Kidney epithelial cell (primary cell): ENCODE measurements at places on chromosomes 5 and 9. TPM values are rescaled to one million over a fixed set of nuclear protein-coding genes. Genes with fewer than 3 reads are reported as not detected.
A peak's percentile ranks its signal among the peaks of the same experiment; 100 is the strongest.

DNA sequence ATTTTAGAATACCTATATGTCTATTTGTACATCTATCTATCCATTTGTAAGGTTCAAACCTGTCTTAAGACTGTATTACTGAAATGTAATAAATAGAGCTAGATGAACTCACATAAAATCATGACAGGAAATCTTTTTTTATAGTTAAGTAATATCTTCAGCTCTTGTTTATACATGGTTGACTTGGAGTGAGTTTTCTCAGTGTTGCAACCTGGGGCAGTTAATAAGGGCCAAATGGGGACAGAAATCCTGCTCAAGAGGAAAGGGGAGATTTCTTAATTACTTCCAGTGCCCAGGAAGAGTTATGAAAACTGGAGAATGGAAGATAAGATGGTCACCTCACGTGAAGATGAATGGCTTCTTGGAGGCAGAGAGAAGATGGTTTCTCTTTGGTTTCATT is 265.1 kb upstream of the FBXL7 start:
- no peak for DNase-seq

The SLCO6A1 gene
- not detected in 2 replicates for total RNA-seq

DNA sequence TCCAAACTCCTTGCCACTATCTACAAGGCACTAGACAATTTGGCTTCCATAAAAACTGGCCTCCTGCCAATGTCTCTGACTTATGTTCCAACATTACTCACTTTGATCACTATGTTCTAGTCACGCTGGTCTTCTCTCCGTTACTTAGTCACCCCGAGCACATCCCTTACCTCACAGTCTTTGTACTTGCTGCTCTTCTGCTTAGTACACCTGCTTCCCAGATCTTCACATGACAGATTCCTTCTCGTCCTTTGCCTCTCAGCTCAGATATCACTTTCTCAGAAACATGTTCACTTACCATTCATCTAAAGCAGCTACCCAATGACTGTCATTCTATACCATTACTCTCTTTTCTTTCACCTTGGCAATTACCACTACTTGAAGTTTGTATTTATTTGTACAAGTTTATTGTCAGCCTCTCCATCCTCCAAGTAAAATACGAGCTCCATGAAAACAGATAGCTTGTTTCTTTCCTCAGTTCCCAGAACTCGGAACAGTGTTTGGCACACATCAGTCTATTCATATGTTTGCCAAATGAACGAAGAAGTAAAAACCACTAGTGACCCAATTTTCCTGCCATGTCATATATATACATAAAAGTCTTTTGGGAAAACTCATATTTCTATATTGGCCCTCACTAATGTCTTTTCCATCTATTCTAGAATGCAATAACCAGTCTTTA is 5.9 kb upstream of the SLC22A5 start:
- peak; percentile 91 for DNase-seq

DNA sequence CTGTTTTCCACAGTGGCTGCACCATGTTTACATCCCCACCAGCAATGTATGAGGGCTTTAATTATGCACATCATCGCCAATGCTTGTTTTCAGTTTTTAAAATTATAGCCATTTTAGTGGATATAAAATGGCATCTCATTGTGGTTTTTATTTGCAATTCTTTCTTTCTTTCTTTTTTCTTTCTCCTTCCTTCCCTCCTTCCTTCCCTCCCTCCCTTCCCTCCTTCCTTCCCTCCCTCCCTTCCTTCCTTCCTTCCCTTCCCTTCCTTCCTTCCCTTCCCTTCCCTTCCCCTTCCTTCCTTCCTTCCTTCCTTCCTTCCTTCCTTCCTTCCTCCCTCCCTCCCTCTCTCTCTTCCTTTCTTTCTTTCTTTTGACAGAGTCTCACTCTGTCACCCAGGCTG is 6.6 kb downstream of the COL15A1 start:
- DNase-seq, result no peak
